NCI-H460 (cell line): ENCODE measurements at places on chromosomes 7 and 10.
A peak's percentile ranks its signal among the peaks of the same experiment; 100 is the strongest.

DNA sequence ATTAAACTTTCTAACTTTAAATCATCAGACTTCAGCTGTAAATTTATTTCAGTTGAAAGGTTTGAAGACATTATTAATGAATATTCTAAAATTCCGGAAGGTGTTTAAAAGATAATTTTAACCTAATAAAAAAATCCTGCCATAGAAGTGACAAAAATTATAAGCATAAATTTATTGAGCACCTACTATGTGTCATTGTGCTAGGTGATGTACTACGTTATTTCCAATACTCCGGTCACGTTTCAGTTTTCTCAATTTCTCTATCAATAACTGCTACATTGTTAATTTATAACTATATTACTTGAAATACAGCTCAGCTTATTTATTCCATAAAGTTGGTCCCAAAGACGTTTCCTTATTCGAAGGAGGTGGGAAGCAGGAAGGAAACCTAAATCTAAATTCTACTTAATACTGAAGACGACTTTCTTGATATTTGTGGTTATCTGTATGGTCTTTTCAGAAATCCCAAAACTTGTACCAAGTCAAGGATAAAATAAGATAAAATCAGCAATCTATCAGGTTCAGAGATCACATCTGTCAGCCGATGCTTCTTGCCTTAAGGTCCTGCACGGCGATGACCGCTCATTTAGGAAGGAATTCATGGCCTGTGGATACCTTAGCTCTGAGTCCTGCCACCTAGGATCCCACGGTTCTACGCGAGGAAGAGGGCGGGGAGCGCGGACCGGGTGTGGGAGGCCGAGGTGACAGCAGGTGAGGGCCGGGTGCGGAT, 1.2 kb upstream of the ZEB1 start:
- DNase-seq = no peak

GRCh38 chr7:94557215-94557614, 47.6 kb downstream of the CASD1 start:
- no peak for DNase-seq

DNA sequence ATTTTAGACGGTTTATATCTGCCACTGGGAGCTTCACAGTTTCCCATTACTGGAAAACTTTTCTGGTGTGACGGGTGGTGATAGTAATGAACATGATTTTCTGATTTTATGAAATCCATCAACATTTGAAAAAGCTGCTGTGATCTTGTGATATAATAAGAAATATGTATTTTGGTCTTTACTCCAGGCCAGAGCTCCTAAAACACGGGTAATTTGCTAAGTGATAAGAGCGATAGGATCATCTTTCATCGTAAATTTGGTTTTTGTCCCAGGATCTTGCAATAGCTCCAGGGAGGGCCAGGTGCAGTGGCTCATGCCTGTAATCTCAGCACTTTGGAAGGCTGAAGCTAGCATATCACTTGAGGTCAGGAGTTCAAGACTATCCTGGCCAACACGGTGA, 10.8 kb upstream of the RNF216 start:
- DNase-seq = no peak

- DNase-seq = no peak
Measured at GRCh38 chr7:34225193-34225592, 319.9 kb downstream of the BMPER start.

- DNase-seq = no peak
Measured at GRCh38 chr7:84914598-84914997, 272.3 kb downstream of the SEMA3D start.

DNA sequence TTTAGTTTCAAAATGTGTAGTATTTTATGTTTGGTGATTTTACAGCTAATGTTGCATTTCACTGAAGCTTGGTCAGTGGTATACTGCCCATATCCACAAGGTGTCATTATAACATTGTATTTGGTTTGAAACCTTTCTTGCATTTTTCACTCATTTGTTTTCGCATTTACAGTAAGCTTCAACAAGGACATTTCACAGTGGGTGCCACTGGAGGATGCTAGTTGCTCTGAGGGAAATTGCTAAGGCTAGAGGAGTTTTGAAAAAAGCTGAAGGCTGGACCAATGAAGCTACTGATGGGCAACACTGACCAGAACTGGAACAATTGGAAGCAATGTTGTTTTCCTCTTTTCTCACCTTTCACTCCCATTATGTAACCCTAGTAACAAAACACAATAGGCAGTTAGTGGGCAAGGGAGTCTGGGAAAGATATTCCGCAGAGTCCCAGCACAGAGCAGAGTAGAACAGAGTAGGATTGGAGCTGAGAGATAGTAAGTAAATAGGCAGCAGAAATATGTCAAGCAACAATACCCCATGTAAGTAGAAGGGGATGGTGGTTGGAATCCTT, 23.6 kb upstream of the SRI start:
- peak; percentile 35 for DNase-seq

DNA sequence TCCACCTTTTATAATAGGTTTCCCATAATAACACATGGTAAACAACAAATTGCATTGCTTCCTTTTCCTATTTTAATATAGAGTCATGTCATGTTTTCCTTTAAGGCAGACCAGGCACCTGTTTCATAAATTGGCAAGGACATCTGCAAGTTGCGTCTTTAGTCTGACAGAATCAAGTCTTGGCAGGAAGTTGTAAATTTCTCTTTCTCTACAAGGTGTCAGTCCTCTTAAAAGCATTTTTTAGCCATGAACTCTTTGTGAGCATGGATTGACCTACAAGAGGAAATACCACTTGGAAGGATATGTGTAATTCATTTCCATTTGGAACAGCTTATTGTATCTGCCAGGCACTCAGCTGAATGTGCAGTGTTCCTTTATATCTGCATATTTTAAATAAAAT, 176.8 kb downstream of the PRKG1 start:
- DNase-seq = no peak

DNA sequence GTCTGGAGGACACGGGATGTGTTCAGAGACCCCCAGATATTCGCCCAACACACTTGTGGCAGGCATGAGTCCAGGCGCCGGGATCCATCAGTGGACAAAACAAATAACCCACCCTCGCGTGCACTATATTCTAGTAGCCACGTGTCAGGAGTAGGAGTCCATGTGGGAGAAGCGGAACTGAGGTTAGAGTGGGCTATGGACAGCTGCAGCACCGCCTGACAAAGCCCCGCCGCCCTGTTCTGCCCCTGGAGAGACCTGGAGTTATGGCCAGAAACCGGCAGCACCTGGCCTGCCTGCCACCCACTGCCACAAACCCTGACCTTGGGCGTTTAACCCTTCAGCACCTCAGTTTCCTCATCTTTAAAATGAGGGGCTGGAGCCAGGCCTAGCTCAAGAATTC, 181.0 kb upstream of the RNF32 start:
- no peak for DNase-seq

- no peak for DNase-seq
Measured at GRCh38 chr7:129525225-129525862, 23.0 kb downstream of the SMKR1 start.

DNA sequence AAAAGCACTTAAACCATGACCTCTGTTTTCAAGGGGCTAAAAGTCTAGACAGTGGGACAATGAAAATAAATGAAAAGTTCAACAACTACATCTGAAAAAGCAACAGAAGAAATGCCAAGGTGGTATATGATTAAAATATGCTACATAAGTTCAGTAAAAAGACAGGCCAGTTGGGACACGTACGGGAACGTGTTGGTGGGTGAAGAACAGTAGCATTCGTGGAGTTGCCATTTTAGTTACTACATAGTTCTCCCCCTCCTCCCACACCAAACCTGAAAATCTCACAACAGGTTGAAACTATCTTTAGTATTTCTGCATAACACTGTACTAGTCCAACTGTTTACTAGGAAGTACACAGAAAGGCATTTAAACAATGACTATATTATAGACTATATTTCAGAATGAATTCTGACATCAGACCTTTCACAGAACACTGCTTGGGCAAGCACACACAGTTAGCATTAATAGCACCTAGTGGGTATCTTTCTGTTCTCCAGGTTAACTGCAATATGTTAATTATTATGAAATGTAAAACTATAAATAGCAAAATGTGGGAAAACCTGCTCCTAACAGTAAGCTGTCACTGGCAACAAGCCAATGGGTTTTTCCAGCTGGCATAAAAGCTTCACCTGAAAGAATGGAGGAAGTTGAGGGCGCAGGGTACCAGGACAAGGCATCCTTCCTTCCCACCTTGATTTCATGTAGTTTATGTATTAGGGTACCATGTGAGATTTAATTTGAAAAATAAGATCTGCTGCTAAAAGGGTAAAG, 135.0 kb downstream of the STRA8 start:
- DNase-seq = no peak

- DNase-seq = no peak
Measured at GRCh38 chr10:29434111-29434510, 145.2 kb downstream of the LYZL1 start.

GRCh38 chr7:16889305-16889704, 7.5 kb upstream of the AGR3 start:
- DNase-seq = no peak

- DNase-seq = peak; percentile 12
Measured at GRCh38 chr10:90969947-90970673, 49.2 kb upstream of the ANKRD1 start.

- no peak for DNase-seq
Measured at GRCh38 chr7:156903232-156903909, 10.4 kb upstream of the LMBR1 start.

DNA sequence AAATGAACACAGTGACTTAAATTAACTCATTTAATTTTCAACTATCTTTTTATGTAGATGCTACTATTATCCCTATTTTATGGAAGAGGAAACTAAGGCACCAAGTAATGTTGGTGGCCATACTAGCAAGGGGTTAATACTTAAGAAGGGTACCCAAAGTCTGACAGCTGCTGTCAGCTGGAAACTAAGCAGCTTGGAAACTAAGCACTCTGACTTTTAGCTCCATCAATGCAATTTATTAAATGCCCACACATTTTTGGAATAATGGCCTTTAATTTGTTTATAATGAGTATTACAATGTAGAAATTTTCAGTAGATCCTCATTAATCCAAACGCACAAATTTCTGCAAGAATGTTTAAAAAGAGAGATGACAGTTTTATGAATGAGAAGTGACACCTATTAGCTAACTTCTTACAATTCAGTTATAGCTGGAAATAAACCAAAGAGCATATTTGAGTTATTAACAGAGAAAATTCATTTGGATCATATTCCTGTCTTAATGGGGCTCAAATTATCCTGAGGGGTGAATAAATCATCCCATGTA, 483.1 kb upstream of the MBL2 start:
- no peak for DNase-seq

DNA sequence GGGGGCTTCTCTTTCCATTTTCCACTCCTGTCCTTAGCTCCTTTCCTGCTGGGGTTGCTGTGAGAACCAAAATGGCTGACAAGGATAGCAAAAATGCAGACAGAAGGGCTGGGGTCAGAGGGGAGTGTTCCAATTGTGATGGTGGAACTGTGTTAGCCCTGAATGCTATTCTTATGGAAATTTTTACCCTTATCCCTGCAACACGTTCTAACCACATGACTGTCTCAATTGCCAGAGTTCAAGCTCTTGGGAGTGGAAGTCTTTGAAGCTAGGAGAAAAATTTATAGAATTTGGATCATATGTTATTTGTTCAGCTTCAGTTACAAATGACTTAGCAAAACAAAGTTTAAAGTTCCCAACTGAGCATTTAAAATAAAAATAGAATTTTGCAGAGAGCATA, 134.1 kb downstream of the ADCYAP1R1 start:
- DNase-seq = no peak

DNA sequence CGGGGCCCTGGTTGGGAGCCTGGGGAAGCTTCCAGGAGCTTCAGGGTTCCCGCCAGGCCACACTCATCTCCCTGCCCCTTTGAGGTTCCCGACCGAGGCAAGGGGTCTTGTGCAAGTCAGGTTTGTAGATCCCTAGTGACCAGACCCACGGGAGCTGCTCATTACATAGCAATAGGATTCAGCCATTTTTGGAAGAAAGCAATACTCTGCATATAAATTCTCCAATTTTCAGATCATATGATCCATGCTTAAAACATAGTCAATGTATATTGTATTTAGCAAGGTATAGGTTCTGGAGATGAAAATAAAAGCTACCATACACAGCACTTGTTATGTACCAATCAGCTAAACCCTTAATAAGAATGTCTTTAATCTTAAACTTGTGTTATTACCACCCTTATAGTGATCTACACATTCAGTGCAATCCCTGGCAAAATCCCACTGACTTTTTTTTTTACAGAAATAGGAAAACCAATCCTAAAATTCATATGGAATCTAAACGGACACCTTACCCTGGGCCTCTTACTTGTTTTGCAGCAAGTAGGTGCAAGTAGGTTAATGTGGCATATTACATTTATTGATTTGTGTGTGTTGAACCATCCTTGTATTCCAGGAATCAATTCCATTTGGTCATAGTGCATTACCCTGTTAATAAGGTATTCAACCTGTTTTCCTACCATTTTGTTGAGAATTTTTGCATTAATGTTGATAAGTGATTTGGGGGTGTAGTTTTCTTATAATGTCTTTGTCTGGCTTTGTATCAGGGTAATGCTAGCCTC, 13.8 kb upstream of the FKBP9 start:
- no peak for DNase-seq

DNA sequence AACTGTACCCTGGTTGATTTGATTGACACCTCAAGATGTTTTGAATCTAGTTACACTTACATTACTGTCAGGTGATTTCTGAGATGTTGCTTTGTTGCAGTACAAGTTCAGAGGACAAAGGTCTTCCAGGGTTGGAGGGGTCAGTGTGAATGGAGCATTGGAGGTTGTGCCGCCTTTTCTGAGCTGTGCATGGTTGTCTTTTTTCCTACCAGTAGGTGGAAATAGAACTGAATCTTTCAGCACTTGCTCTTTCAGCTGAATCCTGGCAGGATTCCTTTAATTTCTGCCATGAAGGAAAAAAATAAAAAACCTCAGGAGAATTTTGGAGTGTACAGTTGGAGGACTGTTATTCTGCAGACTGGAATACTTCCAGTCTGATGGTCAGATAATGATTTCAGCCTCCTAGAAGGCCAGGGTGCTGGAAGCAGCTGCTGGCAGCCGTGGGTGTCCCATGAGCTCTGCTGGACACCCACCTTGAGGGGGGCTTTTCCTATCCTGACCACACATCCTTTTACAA, 82.7 kb downstream of the PLCE1 start:
- no peak for DNase-seq

- DNase-seq = no peak
Measured at GRCh38 chr7:21108182-21108581, 319.7 kb upstream of the SP4 start.

GRCh38 chr10:132489053-132489703, 48.4 kb upstream of the INPP5A start:
- DNase-seq = no peak

GRCh38 chr7:128947854-128948253, 10.1 kb downstream of the IRF5 start:
- no peak for DNase-seq

DNA sequence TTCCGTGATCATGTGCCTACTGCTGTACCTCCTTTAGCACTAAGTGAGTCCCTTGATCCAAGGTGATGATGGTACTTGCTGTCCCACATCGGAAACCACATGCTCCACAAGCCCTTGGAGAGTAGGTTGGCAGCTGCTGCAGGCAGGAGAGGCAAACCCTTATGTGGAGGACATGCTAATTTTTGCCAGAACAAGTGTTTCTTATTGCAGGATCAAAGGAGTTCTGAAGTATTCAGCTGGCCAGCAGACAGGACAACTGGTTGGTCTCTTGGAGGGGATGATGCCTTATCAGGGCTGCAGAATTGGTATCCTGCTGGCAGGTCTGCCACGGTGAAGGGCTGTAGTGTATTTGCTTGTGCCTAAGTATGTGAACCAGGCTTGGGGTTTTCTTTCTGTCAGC, 36.8 kb downstream of the NACAD start:
- DNase-seq = no peak

- DNase-seq = no peak
Measured at GRCh38 chr7:74655324-74655723, 2.2 kb upstream of the GTF2I start.
